ENCODE measurements at places on chromosomes 2 and 18.

DNA sequence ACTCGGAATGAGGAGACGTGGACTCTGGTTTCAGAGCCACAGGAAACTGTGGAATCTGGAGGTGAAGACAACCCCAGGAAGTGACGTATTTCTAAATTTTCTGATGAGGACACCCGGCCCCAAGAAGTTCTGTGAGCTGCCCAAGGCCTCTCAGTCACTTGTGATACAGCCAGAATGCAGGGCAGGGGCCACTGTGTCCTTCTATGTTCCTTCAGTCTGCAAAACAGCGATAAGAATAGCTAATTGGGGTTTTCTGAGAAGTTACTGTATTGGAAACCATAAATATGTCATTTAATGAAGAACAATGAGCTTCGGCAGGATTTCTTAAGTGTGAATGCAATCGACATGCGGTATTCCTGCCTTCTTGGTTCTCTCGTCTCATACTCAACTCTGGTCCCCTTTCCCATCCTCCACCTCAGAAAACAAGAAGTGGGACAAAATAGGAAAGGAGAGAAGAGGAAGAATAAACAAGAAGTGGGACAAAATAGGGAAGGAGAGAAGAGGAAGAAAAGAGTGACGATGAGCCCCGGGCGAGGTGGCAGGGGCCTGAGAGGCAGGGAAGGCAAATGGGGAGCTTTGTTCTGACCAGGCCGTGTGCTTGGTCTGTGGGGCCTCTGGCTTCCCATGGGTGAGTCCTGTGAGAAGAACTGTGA is 282.0 kb upstream of the REV1 start:
- DNase-seq: no peak

- no peak for DNase-seq
These were observed 158.4 kb downstream of the SP3 start for GRCh38 chr2:173806761-173807160.

DNA sequence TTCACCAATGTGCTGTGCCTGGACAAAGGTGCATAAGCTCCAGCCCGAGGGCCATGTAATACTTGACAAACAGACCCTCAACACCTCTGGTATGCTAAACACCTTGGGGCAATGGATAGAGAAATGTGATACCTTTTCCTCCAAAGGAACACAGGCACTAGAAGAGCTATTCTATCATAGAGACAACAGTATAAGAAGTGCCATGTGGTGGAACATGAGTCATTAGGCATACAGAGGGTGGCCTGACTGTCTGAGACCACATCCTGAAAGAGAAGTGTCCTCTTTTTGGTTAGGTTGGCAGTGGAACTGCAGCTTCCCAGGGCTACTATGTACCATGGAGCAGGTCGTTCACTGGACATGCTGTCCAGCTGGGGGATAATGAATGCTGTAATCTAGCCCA is 153.9 kb downstream of the INSIG2 start:
- no peak for DNase-seq

DNA sequence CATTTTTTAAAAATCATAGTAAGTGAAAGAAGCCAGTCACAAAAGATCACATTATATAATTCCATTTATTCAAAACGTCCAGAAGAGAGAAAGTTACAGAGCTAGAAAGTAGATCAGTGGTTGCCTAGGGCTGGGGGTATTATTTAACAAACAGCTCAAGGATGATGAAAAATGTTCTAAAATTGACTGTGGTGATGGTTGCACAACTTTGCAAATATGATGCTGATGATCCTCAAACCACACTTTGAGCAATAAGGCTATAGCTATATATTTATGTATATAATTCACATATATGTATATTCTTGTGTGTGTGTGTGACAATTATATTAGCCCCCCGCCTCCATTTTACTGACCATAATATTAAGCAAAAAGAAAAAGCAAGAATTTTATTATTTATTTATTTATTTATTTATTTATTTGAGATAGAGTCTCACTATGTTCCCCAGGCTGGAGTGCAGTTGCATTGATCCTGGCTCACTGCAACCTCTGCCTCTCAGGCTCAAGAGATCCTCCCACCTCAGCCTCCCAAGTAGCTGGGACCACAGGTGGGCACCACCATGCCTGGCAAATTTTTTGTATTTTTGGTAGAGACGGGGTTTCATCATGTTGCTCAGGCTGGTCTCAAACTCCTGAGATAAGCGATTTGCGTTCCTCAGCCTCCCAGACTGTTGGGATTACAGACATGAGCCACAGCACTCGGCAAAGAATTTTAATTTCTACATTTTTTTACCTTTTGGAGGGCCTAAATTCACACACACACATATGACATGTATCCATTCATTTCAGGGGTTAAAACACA is 1.9 kb downstream of the WDR12 start:
- no peak for DNase-seq

GRCh38 chr2:119939915-119940314 is 73.0 kb upstream of the EPB41L5 start:
- no peak for DNase-seq

DNA sequence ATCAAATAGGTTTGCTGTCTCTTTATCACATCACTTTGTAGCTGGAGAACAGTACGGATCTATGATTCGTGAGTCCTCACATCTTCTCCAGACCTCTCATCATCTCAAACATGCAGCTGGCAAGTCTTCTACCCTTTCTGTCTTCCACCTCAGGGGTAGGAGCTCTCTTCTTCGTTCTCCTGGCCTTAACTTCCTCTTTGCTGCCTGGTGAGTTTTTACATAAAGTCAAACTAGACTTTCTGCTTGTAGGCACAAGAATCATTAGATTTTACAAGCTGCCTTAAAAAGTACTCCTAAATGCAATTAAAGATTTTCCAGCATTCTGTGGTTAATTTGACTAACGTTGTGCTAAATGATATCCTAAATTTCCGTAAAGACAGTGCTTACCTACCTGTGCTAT is 43.7 kb upstream of the TANK start:
- no peak for DNase-seq

Data from cerebellum (tissue), 4 donors.